Nucleus accumbens (tissue), 56 donors: ENCODE measurements at places on chromosomes 2 and 18.
A peak's percentile ranks its signal among the peaks of the same experiment; 100 is the strongest.

GRCh38 chr2:120384486-120385354 lies 38.8 kb downstream of the INHBB start:
- no peak for DNase-seq

DNA sequence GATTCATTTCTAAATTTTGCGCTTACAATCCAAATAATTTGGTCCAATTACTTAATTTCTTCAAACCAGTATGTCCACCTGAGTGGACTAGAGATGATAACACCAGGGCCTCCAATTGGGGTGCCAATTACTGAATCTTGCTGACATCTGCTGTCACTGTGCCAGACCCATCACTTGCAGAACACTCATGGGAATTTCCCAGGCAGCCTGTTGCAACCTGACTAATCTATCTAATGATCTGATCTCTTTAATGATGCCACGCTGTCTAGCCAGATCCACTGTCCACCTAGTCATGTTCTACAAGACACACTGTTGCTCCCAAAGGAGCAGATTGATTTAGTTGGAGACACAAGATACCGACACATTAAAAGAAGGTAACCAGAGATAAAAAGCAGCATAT lies 11.8 kb upstream of the LRP1B start:
- no peak for DNase-seq

DNA sequence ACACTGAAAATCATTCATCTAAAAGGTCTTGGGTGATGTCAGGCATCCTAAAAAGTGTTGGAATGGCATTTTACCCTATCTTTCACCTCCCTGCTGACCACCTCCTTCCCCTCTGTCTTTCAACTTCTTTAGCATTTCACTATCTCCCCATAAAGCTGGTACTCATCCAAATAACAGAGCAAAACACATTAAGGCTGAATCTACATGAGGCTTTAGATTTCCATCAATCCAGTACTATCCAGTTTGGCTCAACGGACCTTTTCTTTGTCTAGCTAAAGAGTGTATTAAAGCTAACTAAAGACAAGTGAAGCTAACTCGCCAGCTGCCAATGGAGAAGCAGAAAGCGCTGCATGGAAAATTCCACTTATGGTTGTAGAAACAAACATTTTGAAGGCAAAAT lies 122.5 kb upstream of the NCKAP5 start:
- DNase-seq, result no peak

DNA sequence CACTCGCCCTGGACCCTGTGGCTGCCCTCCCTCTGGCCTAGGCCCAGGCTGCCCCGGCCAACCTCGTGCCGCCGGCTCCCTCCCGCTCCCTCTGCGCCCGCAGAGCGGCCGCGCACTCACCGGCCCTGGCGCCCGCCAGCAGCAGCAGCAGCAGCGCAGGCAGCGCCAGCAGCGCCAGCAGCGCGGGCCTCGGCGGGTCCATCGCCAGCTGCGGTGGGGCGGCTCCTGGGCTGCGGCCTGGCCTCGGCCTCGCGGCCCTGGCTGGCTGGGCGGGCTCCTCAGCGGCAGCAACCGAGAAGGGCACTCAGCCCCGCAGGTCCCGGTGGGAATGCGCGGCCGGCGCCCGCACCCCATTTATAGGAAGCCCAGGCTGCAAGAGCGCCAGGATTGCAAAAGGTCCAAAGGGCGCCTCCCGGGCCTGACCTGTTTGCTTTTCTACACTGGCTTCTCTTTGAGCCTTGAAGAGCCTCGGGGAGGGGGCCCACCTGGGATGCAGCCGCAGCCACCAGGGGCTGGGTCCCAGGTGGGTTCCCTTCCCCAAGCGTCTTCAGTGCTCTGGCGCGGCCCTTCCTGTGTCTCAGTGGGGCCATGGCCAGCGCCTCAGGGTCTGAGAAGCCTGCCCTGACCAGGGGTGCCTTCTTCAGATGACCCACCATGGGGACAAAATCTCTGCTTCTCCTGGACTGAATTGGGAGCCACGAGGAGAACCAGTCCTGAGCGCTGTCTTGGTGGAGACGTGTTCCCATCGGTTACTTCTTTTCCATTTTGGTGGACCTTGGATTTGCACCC lies at the start of gene APOB:
APOB (minus strand) TSS at position 330 of the 789 bp plus-strand sequence; CDS start at position 202, 128 bp downstream.
- no peak for DNase-seq

DNA sequence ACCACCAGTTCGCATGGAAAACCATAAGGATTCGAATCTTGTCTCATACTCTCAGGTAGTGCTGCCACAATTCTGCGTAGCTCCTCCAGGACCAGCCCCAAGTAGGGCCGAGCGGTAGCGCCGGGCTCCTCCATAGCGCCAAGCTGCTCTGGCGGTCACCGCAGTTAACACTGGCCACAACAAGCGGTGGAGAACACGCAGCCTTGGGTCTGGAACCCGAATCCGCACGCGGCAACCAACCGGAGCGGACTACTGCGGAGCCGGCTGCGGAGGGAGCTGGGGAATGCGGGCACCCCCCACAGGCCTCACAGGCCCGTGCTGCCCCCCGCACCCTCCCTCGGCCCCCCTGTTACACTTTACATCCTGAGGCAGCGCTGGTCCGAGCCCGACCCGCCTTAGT lies 531.5 kb downstream of the STK39 start:
- DNase-seq, result no peak

GRCh38 chr2:10536569-10537133 lies 88.5 kb upstream of the ODC1 start:
- DNase-seq, result no peak

DNA sequence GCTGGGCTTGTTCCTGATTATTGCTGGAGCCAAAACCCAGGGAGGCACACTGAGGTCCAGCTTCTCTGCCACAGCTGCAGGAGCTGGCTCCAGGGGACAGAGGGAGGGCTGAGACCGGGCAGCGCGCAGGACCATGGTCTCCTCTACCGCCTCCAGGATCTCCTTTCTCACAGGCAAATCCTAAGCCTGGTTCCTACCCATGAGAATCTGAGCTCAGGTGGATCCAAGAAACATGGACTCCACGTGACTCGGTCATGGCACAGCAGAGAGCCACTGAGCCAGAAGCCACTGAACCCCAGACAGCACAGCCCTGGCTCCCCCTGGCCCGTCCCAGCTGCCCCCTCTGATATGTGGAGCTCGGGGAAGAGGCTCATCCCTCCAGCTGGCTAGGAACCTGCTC lies 653.4 kb upstream of the ID2 start:
- no peak for DNase-seq

DNA sequence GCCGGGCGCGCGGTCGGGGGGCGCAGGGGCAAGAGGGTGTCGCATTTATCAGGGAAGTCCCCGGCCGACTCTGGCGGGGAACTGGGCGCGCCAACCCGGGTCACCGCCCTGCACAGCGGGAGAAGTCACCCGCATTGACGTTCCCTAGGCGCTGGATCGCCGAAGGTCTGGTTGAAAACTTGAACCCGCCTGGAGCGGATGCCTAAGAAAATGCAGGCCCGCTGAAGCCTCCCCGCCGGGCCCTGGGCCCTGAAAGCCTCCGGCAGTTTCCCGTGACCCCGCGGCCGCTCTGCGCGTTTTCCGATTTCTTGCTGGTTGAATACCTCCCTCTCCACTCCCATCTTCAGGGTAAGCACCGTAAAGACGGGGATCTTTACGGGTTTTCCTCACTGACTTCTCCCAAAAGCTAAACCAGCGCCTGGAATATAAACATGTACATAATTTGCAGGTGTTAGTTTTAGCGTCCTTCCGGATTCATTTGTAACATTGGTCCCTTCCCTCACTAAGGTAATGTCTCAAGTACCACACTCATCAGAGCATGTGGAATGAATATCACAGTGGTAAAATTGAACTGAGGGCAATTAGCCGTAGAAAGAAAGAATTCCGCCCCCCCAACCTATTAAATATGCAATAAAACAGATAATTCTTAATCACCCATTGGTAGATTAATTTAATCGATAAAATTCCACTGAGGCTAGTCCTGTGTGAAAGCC lies 675 bp upstream of the SPIRE1 start:
- peak; percentile 59 for DNase-seq

DNA sequence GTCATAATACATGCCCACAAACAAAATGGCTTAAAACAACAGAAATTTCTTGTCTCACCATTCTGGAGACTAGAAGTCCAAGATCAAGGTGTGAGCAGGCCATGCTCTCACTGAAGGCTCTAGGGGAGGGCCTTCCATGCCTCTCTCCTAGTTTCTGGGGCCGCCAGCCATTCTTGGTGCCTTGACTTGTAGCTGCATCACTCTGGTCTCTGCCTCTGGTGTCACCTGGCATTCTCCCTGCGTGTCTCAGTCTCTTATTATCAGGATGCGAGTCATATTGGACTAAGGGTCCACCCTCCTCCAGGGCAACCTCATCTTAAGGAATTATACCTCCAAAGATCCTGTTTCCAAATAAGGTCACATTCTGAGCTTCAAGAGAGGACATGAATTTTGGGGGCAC lies 76.1 kb downstream of the KCNF1 start:
- no peak for DNase-seq

- no peak for DNase-seq
Observed at GRCh38 chr2:169838743-169839489, 11.7 kb downstream of the UBR3 start.

GRCh38 chr2:197500503-197501131 lies 438 bp downstream of the HSPE1 start:
- DNase-seq, result no peak

GRCh38 chr2:54589038-54589339 lies 132.9 kb downstream of the SPTBN1 start:
- no peak for DNase-seq

DNA sequence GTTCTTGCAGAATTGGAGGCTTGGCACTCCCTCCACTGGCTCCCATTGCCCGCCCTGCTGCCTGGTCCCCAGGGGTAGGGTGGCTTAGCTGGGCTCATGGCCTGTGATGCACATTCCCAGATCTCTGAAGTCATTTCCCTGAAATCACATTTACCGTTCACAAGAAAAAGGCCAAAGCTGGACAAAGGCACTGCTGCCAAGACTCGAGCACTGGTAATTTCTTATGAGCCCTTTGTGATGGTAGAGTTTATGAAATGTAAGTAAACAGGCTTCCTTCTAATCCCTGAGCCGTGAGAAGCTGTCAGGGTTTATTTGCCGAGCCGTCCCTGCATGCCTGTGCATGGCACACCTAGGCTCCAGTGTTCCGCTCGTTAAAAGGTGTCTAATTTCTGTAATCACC lies 247.2 kb upstream of the EPAS1 start:
- DNase-seq, result no peak

- no peak for DNase-seq
Observed at GRCh38 chr2:239146741-239147181, 254.1 kb downstream of the HDAC4 start.
